ENCODE measurements at places on chromosomes 13 and 19. TPM values are rescaled to one million over a fixed set of nuclear protein-coding genes. Genes with fewer than 3 reads are reported as not detected.
A peak's percentile ranks its signal among the peaks of the same experiment; 100 is the strongest.

DNA sequence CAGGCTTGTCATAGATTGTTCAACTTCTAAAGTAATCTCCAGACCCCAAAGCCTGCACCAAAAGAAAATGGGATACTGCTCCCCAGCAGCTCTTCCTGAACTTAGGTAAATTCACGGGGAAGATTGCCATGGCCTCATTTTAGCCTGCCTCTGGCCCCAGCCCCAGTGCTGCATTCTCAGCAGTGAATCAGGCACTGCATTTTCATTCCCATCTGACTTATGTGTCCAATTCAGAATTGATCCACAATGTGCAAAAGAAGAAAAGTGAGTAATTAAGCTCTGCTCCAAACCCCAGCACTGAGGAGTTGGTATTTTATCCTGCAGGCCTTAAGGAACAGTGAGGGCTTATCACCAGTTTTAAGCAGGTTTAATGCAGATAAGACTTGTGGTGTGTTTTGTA is 176.4 kb downstream of the KCTD12 start:
- H3K27ac ChIP-seq = no peak overlapping the region
- DNase-seq = no peak
- H3K4me3 ChIP-seq = no peak overlapping the region
- no peaks in the 10 kb centered on the region for H3K27me3 ChIP-seq

GRCh38 chr19:18160493-18160970 is 7.6 kb downstream of the PIK3R2 start:
- H3K27me3 ChIP-seq = no peaks in the 10 kb centered on the region
- peaks cover 22% of the 10 kb centered on the region for H3K36me3 ChIP-seq
- no peak overlapping the region for H3K4me3 ChIP-seq
- H3K27ac ChIP-seq = no peak overlapping the region
- no peak for DNase-seq
- peaks cover 4% of the 10 kb centered on the region for H3K4me1 ChIP-seq

DNA sequence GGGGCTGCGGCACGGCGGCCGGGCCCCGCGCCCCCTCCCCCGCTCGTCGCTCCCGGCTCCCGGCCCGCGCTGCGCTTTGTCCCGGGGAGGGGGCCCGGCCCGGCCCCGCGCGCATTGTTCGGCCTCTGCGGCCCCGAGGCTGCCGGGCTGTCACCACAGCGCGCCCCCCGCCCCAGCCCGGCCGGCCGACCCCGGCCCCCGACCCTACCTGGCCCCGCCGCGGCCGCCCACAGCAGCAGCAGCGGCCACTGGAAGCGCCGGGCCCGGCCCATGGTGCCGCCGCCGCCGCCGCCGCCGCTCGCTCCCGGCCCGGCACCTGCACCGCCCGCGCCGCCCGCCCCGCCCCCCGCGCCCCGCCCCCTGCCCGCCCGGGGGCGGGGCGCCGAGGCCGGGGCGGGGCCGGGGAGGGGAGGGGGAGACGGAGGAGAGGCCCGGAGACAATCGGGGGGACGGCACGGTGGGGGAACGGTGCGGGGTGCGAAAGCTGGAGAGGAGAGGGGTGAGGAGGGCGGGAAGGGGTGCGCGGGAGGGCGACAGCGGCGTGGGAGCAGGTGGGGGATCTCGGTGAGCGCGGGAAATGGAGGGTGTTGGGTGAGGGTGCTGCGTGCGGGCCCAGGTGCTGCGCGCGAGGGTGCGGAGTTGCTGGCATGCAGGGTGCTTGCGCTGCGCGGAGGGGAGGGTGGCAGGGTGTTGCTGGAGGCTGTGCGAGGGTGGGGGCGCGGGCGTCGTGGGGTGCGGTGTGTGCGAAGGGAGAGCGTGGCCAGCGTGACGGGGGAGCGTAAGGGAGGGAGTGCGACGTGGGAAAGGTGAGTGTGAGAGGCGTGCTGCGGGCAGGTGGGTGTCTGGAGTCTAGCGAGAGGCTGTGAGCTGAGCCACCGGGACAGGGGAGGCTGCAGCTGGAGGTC is at the start of gene CADM4:
Gene CADM4 (minus strand): TSS at position 332 of the 905 bp plus-strand sequence. CDS start 60 bp downstream, at position 272.
- H3K4me1 ChIP-seq = peaks cover 14% of the 10 kb centered on the region
- peak within 1 kb of the TSS; percentile 62 for H3K4me3 ChIP-seq
- DNase-seq = peak; percentile 56
- no peak within 1 kb of the TSS for H3K27ac ChIP-seq

- H3K27me3 ChIP-seq = no peaks in the 10 kb centered on the region
- no peak overlapping the region for H3K4me3 ChIP-seq
- DNase-seq = no peak
- no peak overlapping the region for H3K27ac ChIP-seq
- H3K36me3 ChIP-seq = no peaks in the 10 kb centered on the region
Measured at GRCh38 chr13:42177189-42177588, 94.8 kb upstream of the AKAP11 start.

DNA sequence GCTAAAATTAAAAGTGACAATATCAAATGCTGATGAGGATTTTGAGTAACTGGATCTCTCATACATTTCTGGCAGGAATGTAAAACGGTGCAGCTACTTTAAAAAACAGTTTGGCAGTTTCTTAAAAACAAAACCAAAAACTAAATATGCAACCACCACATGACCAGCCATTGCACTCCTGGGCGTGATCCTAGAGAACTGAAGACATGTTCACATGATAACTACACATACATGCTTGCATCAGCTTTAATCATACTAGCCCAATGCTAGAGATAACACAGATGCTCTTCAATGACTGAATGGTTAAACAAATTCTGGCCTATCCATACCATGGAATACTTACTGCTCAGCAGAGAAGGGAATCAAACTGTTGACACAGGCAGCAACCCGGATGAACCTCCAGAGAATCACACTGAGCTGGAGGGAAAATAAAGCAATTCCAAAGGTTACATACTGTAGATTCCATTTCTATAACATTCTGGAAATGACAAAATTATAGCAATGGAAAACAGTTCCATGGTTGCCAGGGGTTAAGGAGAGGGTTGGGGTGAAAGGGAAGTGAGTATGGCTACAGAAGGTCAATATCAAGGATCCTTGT is 25.5 kb upstream of the NAXD start:
- DNase-seq = no peak
- H3K4me3 ChIP-seq = no peak overlapping the region
- H3K27me3 ChIP-seq = no peaks in the 10 kb centered on the region
- H3K36me3 ChIP-seq = no peaks in the 10 kb centered on the region
- H3K4me1 ChIP-seq = peaks cover 20% of the 10 kb centered on the region
- H3K27ac ChIP-seq = peak overlapping the region; percentile 8

- H3K27me3 ChIP-seq = no peaks in the 10 kb centered on the region
- H3K36me3 ChIP-seq = no peaks in the 10 kb centered on the region
- no peak for DNase-seq
- no peak overlapping the region for H3K27ac ChIP-seq
- H3K4me3 ChIP-seq = no peak overlapping the region
Measured at GRCh38 chr13:114122591-114123211, 9.7 kb downstream of the RASA3 start.

DNA sequence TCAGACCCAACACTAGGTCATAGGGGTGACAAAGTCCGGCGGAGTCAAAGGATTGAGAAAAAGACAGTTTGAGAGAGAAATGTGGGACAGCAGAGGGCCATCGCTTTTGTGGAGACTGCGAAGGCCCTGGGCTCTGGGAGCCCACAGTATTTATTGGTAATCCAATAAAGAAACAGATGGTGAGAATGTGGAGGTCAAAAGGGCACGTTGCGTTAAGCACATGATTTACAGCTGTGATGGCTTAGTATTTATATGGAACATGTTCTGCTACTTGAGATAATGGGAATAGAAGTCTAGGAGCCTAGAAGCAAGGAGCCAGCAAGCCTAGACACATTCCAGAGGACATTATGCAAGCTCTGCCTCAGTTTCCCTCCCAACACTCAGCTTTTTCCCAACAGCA is 2521.1 kb downstream of the PCDH9 start:
- H3K4me1 ChIP-seq = no peaks in the 10 kb centered on the region
- DNase-seq = no peak
- no peak overlapping the region for H3K4me3 ChIP-seq

DNA sequence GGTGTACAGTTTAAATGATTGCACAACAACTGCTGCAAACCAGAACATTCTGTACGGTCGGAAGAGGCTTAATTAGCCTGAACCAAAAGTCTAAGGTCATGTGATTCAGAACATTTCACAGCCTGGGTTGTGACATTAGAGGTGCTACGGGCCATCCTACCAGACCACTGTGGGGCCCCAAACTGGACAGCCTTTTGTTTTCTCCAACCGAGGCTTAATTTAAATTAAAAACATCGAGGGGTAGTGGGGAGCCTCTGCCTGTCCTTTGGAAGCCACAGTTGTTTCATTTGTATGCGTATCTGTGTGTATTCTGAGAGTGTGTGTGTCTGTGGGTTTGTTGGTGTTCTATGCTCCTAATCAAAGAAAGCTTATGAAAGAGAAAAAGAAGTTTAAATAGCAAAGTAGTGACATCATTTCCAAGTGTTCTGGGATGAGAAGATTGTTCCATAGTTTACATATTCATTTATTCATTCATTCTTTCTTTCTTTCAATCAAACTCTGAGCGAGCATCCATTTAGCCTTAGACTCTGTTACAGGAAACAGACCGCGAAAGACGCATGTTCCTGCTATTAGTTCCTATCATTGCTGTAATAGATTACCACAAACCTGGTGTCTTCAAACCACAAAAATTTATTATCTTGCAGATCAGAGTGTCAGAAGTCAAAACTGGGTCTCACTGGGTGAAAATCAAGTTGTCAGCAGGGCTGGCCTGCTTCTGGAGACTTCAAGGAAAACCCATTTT is 444.8 kb downstream of the FOXO1 start:
- DNase-seq = peak; percentile 46
- no peak overlapping the region for H3K4me3 ChIP-seq
- H3K36me3 ChIP-seq = no peaks in the 10 kb centered on the region
- no peaks in the 10 kb centered on the region for H3K4me1 ChIP-seq
- no peaks in the 10 kb centered on the region for H3K27me3 ChIP-seq
- no peak overlapping the region for H3K27ac ChIP-seq

The SPRED3 gene
- total RNA-seq = 5.4 TPM

The RNF17 gene
- total RNA-seq = not detected

The CAB39L gene
- total RNA-seq = 10.2 TPM

The FLT1 gene
- not detected for total RNA-seq

Data from PC-9 (cell line).